Vein endothelial cell (primary cell): ENCODE measurements at places on chromosomes 6 and 20. TPM values are rescaled to one million over a fixed set of nuclear protein-coding genes. Genes with fewer than 3 reads are reported as not detected.

Gene CLVS2
- not detected in 2 replicates for total RNA-seq

Gene PDE10A
- total RNA-seq, result 13.4 and 14.0 TPM in 2 replicates

Gene ZSCAN12
- total RNA-seq, result 3.3 and 5.3 TPM in 2 replicates

Gene NRSN1
- not detected in 2 replicates for total RNA-seq

Gene PNPLA1
- total RNA-seq, result not detected in 2 replicates

Gene EFCAB8
- under 0.01 TPM in 2 replicates for total RNA-seq

Gene BTBD3
- 35.3 and 49.4 TPM in 2 replicates for total RNA-seq

Gene GID8
- 41.7 and 45.4 TPM in 2 replicates for total RNA-seq

Gene CRYBG1
- 34.6 and 40.6 TPM in 2 replicates for total RNA-seq
